Neural crest cell (in vitro differentiated cells): ENCODE measurements at places on chromosomes 12 and 14. TPM values are rescaled to one million over a fixed set of nuclear protein-coding genes. Genes with fewer than 3 reads are reported as not detected.

DNA sequence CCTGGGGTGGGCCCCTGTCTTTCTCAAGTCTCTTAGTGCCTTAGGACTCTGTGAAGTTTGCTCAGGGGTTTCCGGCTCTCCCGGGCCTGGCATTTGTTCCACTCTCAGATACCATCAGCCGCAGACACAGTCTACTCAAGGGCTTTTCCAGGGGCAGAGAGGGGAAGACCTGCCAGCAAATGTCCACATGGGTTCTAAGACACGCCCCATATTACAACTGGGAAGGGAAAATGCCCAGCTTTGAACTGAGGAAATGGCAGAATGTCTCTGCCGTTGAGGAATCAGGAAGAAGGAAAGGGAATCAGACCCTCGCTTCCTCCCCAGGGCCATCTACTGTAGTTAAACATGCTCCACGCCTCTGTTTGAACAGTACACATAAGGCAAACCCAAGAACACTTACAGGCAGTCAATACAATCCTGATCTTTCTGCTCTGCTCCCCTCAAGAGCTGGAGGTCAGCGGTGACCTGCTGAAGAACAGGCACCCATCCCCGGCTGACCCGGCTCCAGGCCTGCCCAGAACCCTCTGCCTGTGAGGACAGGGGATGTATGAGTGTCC is 7.9 kb downstream of the CCDC85C start:
- no peaks in the 10 kb centered on the region for H3K36me3 ChIP-seq
- H3K27ac ChIP-seq = peak overlapping the region; percentile 87
- H3K4me1 ChIP-seq = peaks cover 41% of the 10 kb centered on the region
- no peak for DNase-seq
- no peak overlapping the region for H3K4me3 ChIP-seq
- peaks cover 34% of the 10 kb centered on the region for H3K27me3 ChIP-seq

The KLHL33 gene
- total RNA-seq = 0.07 TPM in 1 of 2 replicates, not detected in the other

- H3K27ac ChIP-seq = peak within 1 kb of the TSS; percentile 96
- H3K4me3 ChIP-seq = peak within 1 kb of the TSS; percentile 95
- H3K27me3 ChIP-seq = peaks cover 42% of the 10 kb centered on the region
- peak; percentile 61 for DNase-seq
Measured at GRCh38 chr12:20368114-20368650, at the start of gene PDE3A. PDE3A (plus strand) TSS chr12:20368537; CDS start chr12:20369285, 748 bp downstream.

The NTN4 gene
- 5.7 and 6.0 TPM in 2 replicates for total RNA-seq

DNA sequence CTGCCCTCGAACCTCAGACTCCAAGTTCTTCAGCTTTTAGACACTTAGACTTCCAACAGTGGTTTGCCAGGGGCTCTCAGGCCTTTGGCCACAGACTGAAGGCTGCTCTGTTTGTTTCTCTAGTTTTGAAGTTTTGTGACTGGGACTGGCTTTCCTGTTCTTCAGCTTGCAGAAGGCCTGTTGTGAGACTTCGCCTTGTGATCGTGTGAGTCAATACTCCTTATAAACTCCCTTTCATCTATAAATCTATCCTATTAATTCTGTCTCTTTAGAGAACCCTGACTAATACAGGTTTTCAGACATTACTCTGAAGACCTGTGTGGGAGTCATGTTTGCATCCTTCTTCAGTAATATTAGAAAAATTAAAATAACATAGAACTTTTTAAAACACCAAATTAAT is 289.1 kb downstream of the RMST start:
- DNase-seq = no peak
- no peak overlapping the region for H3K27ac ChIP-seq
- no peaks in the 10 kb centered on the region for H3K36me3 ChIP-seq
- no peak overlapping the region for H3K4me3 ChIP-seq
- H3K4me1 ChIP-seq = peaks cover 6% of the 10 kb centered on the region
- H3K27me3 ChIP-seq = no peaks in the 10 kb centered on the region

GRCh38 chr12:25950329-25951115 is 8.0 kb upstream of the RASSF8 start:
- no peak overlapping the region for H3K4me3 ChIP-seq
- DNase-seq = no peak
- H3K27me3 ChIP-seq = no peaks in the 10 kb centered on the region
- peaks cover 12% of the 10 kb centered on the region for H3K36me3 ChIP-seq
- H3K27ac ChIP-seq = no peak overlapping the region

The ALX1 gene
- 4.1 and 4.7 TPM in 2 replicates for total RNA-seq
